ENCODE measurements at places on chromosomes 6 and 20. TPM values are rescaled to one million over a fixed set of nuclear protein-coding genes. Genes with fewer than 3 reads are reported as not detected.

- no peak overlapping the region for H3K4me3 ChIP-seq
- no peaks in the 10 kb centered on the region for H3K4me1 ChIP-seq
- no peak overlapping the region for H3K27ac ChIP-seq
- no peaks in the 10 kb centered on the region for H3K27me3 ChIP-seq
- no peak for DNase-seq
These were observed 60.0 kb downstream of the EFCAB8 start for GRCh38 chr20:32918751-32919150.

The DDX39B gene
- total RNA-seq, result 132 TPM

- H3K4me1 ChIP-seq, result no peaks in the 10 kb centered on the region
- no peaks in the 10 kb centered on the region for H3K36me3 ChIP-seq
- H3K4me3 ChIP-seq, result no peak overlapping the region
- H3K27ac ChIP-seq, result no peak overlapping the region
These were observed 90.8 kb upstream of the HDAC2 start for GRCh38 chr6:114061741-114062140.

The NOX3 gene
- not detected for total RNA-seq

- no peak overlapping the region for H3K4me3 ChIP-seq
- DNase-seq, result no peak
- H3K27me3 ChIP-seq, result no peaks in the 10 kb centered on the region
- H3K36me3 ChIP-seq, result no peaks in the 10 kb centered on the region
These were observed 262.5 kb downstream of the PKHD1 start for GRCh38 chr6:51824940-51825339.

GRCh38 chr6:151147118-151147832 is 92.5 kb upstream of the AKAP12 start:
- no peak overlapping the region for H3K4me3 ChIP-seq
- H3K27me3 ChIP-seq, result no peaks in the 10 kb centered on the region
- H3K4me1 ChIP-seq, result peaks cover 4% of the 10 kb centered on the region
- no peak for DNase-seq

- H3K36me3 ChIP-seq, result no peaks in the 10 kb centered on the region
- H3K4me3 ChIP-seq, result no peak overlapping the region
- DNase-seq, result no peak
- H3K27me3 ChIP-seq, result no peaks in the 10 kb centered on the region
- H3K4me1 ChIP-seq, result peaks cover 14% of the 10 kb centered on the region
- no peak overlapping the region for H3K27ac ChIP-seq
These were observed 95.2 kb downstream of the GMPR start for GRCh38 chr6:16333580-16333979.

- DNase-seq, result no peak
- peaks cover 4% of the 10 kb centered on the region for H3K4me1 ChIP-seq
- H3K27me3 ChIP-seq, result no peaks in the 10 kb centered on the region
- no peak overlapping the region for H3K4me3 ChIP-seq
These were observed 123.0 kb downstream of the DOK5 start for GRCh38 chr20:54598352-54598751.

The GJA1 gene
- 8.2 TPM for total RNA-seq

GRCh38 chr20:45969712-45970634 is 2.0 kb downstream of the ZNF335 start:
- no peak overlapping the region for H3K4me3 ChIP-seq
- DNase-seq, result peak; percentile 46
- H3K27me3 ChIP-seq, result no peaks in the 10 kb centered on the region
- peak overlapping the region; percentile 97 for H3K27ac ChIP-seq
- H3K4me1 ChIP-seq, result peaks cover 26% of the 10 kb centered on the region

DNA sequence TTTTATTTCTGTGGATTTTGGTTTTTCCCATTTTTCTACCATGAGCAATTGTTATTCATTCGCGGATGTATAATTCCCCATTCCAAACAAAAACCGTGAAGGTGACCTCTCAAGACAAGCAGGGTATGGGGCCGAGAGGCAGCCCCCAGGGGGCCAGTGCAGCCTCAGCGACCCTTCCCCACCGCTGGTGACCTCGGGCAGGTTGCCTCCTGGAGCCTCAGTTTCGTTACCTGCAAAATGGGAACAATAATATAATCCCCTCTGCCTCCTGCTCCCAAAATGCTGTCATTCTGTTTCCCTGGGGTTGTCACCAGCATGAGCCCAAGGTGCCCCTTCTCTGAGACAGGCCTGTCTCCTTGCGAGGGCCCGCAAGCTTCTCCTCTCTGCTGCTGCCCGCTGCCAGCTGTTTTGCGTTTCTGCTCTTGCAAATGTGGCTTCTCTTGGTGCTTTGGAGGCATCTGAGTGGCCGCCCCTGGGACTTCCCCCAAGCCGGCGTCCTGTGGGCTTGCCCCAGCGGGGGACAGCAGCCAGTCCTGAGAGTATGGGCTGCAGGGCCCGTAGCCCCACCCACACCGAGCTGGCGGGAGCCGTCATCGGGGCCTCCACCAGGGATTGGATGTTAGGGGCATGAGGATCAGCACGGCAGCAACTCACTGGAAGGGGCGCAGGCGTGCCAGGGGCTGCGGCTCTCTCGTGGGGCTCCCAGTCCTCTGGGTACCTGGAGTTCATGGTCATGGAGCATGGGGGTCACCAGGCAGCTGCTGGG is 161.9 kb downstream of the TAF4 start:
- H3K27ac ChIP-seq, result no peak overlapping the region
- H3K36me3 ChIP-seq, result no peaks in the 10 kb centered on the region
- DNase-seq, result no peak
- no peaks in the 10 kb centered on the region for H3K27me3 ChIP-seq
- no peaks in the 10 kb centered on the region for H3K4me1 ChIP-seq
- H3K4me3 ChIP-seq, result no peak overlapping the region

All from body of pancreas (tissue), 4 donors.